ENCODE measurements at places on chromosomes 13 and 19.

- no peak for DNase-seq
Measured at GRCh38 chr19:13888281-13888680, 11.3 kb downstream of the NANOS3 start.

DNA sequence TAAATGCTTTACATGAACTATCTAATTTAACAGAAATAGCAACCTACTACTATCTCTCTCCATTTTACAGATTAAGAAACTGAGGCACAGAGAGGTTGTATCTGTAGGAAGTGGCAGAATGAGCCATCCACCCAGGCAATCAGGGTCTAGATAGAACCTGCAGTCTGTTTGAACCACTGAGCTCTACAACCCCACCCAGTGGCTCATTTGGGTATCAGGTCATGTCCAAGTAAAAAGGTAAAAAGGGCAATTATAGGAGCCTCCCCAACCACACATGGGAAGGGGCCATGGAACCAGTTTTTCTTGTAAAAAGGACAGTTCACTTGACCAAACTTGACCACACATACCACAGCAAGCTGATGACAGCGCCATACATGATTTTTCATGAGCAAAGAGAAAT lies 92.9 kb upstream of the SGCG start:
- DNase-seq, result peak; percentile 12

DNA sequence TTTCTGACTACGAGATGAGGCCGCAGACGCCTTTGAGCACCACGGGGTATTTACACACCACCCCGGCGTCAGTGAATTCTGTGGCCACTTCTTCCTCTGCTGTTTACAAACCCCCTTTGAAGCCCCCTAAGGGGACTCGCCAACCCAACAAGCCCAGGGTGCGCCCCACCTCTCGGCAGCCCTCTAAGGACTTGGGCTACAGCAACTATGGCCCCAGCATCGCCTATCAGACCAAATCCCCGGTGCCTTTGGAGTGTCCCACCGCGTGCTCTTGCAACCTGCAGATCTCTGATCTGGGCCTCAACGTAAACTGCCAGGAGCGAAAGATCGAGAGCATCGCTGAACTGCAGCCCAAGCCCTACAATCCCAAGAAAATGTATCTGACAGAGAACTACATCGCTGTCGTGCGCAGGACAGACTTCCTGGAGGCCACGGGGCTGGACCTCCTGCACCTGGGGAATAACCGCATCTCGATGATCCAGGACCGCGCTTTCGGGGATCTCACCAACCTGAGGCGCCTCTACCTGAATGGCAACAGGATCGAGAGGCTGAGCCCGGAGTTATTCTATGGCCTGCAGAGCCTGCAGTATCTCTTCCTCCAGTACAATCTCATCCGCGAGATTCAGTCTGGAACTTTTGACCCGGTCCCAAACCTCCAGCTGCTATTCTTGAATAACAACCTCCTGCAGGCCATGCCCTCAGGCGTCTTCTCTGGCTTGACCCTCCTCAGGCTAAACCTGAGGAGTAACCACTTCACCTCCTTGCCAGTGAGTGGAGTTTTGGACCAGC lies 5.3 kb downstream of the SLITRK5 start:
- no peak for DNase-seq

DNA sequence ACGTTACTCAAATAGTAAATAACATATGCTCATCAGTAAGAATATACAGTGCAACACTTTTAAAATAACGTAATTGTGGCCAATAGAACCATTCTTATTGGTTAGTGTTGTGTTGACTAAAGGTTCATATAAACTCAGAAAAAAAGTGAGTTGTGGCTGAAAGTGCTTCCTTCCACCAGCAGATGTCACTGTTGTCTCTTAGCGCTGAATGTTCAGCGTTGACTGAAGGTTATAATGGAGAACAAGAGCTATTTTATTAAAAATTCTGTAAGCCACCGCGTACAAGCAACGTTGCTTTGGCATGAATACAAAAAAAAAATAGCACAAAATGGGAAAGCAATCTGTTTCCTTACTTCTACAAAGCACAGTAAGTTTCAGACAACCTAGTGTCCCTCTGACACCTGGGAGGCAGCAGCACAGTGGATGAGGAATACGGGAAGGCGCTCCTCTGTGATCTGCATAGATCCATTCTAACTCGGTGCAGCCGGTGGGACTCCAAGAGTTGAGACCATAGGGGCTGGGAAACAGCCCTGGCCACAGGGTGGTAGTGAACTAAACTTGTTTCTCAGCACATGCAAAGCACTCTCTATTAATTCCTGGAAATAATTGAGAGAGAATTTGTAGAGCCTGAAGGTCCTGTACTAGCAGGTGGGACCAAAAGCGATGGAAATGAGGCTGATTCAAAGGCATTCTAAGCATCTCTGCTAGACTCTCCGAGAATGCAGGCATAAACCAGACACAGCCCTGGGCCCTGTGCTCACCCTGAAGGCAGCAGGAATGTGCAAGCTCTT lies 23.9 kb upstream of the OXGR1 start:
- peak; percentile 62 for DNase-seq

DNA sequence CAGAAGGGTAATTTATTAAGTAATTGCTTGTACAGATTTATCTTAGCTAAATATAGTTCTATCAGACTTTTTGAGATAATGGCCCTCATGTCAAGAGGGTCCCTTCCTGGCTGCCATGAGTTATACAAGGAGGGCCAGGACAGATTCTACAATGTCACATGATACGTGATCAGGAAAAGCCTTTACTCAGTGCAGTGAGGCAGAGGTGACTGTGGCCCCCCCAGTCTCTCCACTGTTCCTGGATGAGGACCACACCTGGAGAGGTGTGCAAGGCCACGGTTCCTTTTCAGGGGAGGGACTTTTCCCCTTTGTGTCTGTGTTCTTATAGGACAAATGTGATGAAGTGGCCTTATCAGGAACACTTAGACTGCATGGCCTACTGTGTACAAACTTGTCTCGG lies 54.3 kb upstream of the LRCH1 start:
- DNase-seq, result no peak

- no peak for DNase-seq
Measured at GRCh38 chr19:15276620-15277215, 44.5 kb upstream of the EPHX3 start.

GRCh38 chr19:8593931-8594330 lies 16.6 kb downstream of the ADAMTS10 start:
- DNase-seq, result no peak

DNA sequence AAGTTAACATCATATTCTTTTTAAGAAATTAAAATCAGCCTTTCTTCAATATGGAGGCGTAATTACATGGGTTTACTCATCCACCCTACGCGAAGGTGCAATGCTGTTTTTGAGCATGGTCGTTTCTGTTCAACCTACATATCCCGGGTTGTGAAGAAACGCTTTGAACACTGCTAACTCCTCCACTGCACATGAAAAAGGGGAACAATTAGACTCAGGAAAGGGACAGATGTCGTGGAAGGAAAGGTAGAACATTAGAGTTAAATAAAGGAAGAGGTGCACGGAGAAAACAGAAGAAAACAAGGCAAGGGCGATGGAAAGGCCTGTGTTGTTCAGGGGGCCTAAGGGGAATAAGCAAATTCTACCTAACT lies 4.1 kb downstream of the ZIC5 start:
- no peak for DNase-seq
